Liver (tissue), 10 donors: ENCODE measurements at places on chromosomes 7 and 10. TPM values are rescaled to one million over a fixed set of nuclear protein-coding genes. Genes with fewer than 3 reads are reported as not detected.

GRCh38 chr7:83413831-83414230 is 235.1 kb downstream of the SEMA3E start:
- no peak overlapping the region for H3K27ac ChIP-seq
- peaks cover 6% of the 10 kb centered on the region for H3K27me3 ChIP-seq
- no peaks in the 10 kb centered on the region for H3K4me1 ChIP-seq
- no peak overlapping the region for H3K4me3 ChIP-seq

- no peaks in the 10 kb centered on the region for H3K4me1 ChIP-seq
- no peak overlapping the region for H3K4me3 ChIP-seq
- DNase-seq = no peak
- H3K36me3 ChIP-seq = no peaks in the 10 kb centered on the region
These were observed 10.4 kb upstream of the RBAK start for GRCh38 chr7:5035276-5035675.

DNA sequence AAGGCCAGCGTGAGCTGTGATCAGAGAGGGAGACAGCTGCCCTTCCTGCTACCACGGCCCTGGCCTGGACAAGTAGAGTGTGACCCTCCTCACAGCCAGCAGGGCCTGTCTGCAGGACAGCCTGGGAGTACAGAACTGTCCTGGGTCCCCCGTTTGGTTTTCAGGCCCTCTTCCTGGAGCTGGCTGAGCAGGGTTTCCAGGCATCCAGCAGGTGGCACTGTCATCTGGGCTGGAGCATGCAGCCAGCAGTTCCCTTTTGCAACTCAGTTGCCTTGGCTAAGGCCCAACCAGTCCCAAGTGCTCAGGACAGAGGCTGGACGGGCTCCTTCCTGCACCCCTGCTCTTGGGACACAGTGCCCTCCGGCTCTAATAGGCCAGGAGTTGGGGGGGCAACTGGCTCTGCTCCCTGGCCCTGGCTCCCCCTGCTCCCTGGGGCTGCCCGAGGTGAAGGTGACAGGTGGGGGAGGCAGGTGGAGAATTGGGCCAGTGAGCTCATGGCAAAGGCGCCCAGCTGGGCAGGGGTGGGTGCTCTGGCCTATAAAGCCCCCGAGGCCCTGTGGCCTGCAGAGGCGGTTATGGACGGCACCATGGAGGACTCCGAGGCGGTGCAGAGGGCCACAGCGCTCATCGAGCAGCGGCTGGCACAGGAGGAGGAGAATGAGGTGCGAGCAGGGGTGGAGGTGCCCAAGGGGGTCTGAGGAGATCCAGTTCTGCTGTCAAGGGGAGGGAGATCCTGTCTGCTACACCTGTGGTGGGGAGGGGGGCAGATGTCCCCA is at the start of gene ANKRD2:
ANKRD2 (plus strand) TSS at position 566 of the 776 bp plus-strand sequence; CDS start at position 576, 10 bp downstream.
- H3K27me3 ChIP-seq = no peaks in the 10 kb centered on the region
- peak; percentile 75 for DNase-seq
- H3K36me3 ChIP-seq = peaks cover 3% of the 10 kb centered on the region
- no peak within 1 kb of the TSS for H3K27ac ChIP-seq
- H3K4me3 ChIP-seq = no peak within 1 kb of the TSS

- H3K27ac ChIP-seq = no peak overlapping the region
- no peak overlapping the region for H3K4me3 ChIP-seq
- no peak for DNase-seq
- H3K4me1 ChIP-seq = no peaks in the 10 kb centered on the region
- no peaks in the 10 kb centered on the region for H3K27me3 ChIP-seq
- no peaks in the 10 kb centered on the region for H3K36me3 ChIP-seq
These were observed 130.7 kb upstream of the NOBOX start for GRCh38 chr7:144534196-144534595.

DNA sequence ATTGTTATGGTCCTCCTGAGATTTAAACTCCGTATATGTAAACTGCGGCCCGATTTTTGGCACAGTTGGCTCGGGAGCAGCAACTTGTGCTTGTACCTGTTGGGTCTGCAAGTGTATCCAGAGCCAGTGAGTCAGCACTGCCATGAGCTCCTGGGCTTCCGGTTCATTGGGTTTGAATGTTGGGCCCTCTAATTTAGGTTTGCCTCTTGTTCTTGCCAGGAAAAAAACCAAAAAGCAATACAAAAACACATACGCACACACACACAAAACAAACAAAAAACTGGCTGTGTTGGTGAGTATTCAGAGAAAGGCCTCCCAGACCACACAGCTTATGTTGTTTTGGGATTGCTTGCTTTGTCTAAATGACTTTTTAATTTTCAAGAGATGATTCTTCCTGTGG is 26.3 kb downstream of the SND1 start:
- DNase-seq = no peak
- no peak overlapping the region for H3K4me3 ChIP-seq
- no peaks in the 10 kb centered on the region for H3K27me3 ChIP-seq
- no peaks in the 10 kb centered on the region for H3K36me3 ChIP-seq
- peaks cover 3% of the 10 kb centered on the region for H3K4me1 ChIP-seq

- H3K27ac ChIP-seq = no peak overlapping the region
- peaks cover 15% of the 10 kb centered on the region for H3K4me1 ChIP-seq
- no peak for DNase-seq
- no peaks in the 10 kb centered on the region for H3K36me3 ChIP-seq
- no peaks in the 10 kb centered on the region for H3K27me3 ChIP-seq
- no peak overlapping the region for H3K4me3 ChIP-seq
These were observed 4.4 kb upstream of the MALSU1 start for GRCh38 chr7:23294549-23295400.

DNA sequence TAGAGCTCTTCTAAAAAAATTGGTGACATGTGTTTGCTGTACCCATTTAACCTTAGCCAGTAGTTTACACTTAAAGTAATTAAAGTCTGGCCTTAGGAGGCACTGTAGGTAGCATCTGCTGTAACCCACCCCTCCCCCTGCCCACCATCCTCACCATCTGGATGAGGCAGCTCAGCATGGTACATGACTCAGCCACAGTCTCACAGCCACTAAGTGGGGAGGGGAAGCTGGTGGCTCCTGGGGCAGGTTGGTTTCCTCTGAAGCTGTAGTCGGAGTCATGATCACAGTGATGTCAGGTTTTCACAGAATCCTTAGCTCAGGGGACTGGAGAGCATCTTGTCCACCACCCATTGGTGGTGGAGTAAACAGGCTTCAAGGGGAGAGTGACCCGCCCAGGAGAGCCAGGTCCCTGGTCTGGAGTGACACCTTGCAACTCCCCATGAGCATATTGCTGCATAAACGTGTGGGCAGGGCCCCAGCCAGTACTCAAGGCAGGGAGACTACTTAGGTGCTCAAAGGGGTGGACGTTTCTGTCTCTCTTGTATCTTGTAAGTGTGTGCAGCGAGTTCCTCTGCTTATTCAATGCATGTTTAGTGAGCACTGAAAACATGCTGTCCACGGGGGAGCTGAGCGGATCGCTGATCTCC is 125.9 kb downstream of the GRK5 start:
- peak overlapping the region; percentile 38 for H3K27ac ChIP-seq
- no peaks in the 10 kb centered on the region for H3K27me3 ChIP-seq
- H3K4me1 ChIP-seq = no peaks in the 10 kb centered on the region
- no peak for DNase-seq
- no peak overlapping the region for H3K4me3 ChIP-seq

DNA sequence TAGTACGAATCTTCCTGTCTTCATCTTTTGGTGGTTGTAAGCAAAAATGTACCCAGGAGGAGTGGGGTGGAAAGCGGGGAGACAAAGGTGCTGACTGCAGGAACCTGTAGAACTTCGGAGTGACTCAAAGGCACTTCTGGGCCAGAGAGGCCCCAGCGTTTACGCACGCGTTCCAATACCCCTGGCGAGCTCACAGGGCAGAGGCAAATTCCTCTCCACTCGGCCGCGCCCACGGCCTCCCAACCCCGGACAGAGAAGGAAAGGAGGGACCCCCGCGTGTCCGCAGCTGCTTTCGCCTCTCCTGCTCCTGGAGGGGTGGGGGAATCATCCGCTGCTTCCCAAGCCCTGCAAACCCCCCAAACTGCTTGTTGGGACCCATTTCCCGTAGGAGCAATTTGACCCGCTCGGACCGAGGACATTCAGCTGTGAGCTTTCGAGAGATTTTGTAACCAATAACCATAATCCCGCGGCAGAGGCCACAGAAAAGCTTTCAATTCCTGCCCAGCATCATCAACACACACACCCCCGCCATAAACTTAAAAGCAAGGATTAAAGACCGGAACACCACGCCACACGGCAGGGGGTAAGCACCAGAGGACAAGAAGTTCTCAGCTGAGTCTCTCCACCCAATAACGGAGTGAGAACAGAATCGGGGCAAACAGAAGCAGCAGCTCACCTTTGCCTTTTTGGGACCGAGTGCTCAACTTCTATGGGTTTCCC is 2.3 kb downstream of the IGF2BP3 start:
- no peak overlapping the region for H3K4me3 ChIP-seq
- no peaks in the 10 kb centered on the region for H3K36me3 ChIP-seq
- peaks cover 26% of the 10 kb centered on the region for H3K27me3 ChIP-seq
- no peak overlapping the region for H3K27ac ChIP-seq

DNA sequence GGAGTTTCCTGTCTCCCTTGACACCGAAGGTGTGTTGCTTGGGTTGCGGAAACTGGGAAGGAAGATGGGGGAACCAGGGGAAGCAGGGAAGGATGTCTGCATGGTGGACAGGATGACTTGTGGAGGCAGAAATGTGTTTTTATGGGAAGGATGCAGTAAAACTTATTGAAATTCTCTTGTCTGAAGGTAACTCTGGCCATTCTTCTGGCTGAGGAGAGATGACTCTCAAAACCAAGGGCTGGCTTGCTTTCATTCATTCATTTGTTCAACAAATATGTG is 1.5 kb downstream of the UBTD1 start:
- no peak overlapping the region for H3K27ac ChIP-seq
- H3K4me3 ChIP-seq = no peak overlapping the region
- H3K27me3 ChIP-seq = no peaks in the 10 kb centered on the region
- H3K4me1 ChIP-seq = no peaks in the 10 kb centered on the region

- no peaks in the 10 kb centered on the region for H3K36me3 ChIP-seq
- no peak overlapping the region for H3K4me3 ChIP-seq
- no peaks in the 10 kb centered on the region for H3K4me1 ChIP-seq
- H3K27me3 ChIP-seq = no peaks in the 10 kb centered on the region
These were observed 25.4 kb upstream of the GATAD1 start for GRCh38 chr7:92421676-92422435.

- H3K4me3 ChIP-seq = no peak overlapping the region
- no peak for DNase-seq
- H3K27ac ChIP-seq = no peak overlapping the region
- no peaks in the 10 kb centered on the region for H3K27me3 ChIP-seq
- H3K4me1 ChIP-seq = no peaks in the 10 kb centered on the region
These were observed 13.9 kb upstream of the FAM20C start for GRCh38 chr7:178444-178843.

GRCh38 chr10:6061056-6061455 is 1.1 kb downstream of the IL2RA start:
- H3K27ac ChIP-seq = no peak overlapping the region
- peaks cover 3% of the 10 kb centered on the region for H3K4me1 ChIP-seq
- H3K4me3 ChIP-seq = no peak overlapping the region
- no peak for DNase-seq
- H3K36me3 ChIP-seq = no peaks in the 10 kb centered on the region
- no peaks in the 10 kb centered on the region for H3K27me3 ChIP-seq

ITIH2 gene
- total RNA-seq = 598 TPM

FOXP2 gene
- total RNA-seq = 7.4 TPM

FFAR4 gene
- 0.17 TPM for total RNA-seq

PRR15 gene
- total RNA-seq = 0.17 TPM

AGMO gene
- 27.5 TPM for total RNA-seq

SEMA3A gene
- total RNA-seq = 0.56 TPM

NODAL gene
- total RNA-seq = not detected

ACBD7 gene
- 0.37 TPM for total RNA-seq

ICA1 gene
- total RNA-seq = 3.5 TPM

IGFBP1 gene
- 3.5 TPM for total RNA-seq
